Hepatic stellate cell (primary cell): ENCODE measurements at places on chromosomes 13 and 19.

- DNase-seq: no peak
Measured at GRCh38 chr19:55141696-55142095, 7.3 kb downstream of the TNNT1 start.

GRCh38 chr13:110006304-110006703, 219.9 kb upstream of the IRS2 start:
- no peak for DNase-seq

DNA sequence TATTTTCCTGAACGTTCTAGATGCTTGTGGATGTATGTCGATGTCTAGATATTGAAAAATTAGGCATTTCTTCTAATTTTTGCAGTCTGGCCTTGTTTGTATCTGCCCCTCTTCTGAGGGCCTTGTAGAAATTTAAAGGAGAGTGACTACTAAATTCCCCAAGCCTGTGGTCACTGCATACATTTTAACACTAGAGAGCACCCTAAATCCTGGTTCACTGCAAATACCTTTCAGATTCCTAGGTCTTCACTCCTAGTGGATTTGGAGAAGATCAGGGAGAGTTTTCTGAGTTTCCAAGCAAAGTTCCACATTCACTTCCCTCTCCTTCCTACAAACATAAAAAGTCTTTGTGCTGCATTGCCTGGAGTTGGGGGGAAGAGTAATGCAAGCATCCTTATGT, 1272.5 kb downstream of the OLFM4 start:
- no peak for DNase-seq

GRCh38 chr19:44587963-44588770, 25.2 kb upstream of the IGSF23 start:
- DNase-seq: peak; percentile 57

DNA sequence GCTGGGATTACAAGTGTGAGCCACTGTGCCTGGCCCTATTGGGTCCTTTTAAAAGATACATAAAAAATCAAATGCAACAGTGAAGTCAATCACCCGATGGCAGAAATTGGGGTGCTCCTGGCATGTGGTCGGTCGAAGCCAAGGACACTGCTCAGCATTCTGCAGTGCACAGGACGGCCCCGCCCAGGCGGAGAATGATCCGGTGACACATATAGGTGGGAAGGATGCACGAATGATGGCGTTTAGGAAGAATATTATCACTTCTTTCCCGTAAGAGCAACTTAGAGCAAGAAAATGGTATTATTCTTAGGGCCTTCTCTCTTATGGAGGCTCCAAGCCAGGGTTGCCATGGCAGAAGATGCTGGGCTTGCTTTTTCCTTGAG, 3.2 kb upstream of the GP6 start:
- no peak for DNase-seq
